ENCODE measurements at places on chromosomes 3 and 15.

DNA sequence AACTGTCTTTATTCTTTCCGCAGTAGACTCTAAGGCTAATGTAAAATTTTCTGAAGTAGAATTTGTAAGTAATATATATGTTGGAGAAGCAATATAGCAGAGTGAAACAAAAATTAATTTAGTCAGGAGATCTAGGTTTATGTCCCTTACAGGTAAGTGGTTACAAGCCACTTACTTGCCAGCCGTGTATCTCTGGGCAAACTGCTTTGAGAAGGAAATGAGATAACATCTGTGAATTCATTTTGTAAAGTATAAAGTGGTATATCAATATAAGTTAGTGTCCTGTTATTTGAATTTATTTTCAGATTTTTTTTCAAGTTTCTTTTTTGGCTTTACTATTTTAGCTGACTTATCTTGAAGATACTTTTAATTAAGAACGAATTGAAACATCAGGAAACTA, 5.5 kb downstream of the DAZL start:
- no peak for DNase-seq

- DNase-seq = no peak
These were observed 15.3 kb downstream of the SCG3 start for GRCh38 chr15:51696566-51696965.

DNA sequence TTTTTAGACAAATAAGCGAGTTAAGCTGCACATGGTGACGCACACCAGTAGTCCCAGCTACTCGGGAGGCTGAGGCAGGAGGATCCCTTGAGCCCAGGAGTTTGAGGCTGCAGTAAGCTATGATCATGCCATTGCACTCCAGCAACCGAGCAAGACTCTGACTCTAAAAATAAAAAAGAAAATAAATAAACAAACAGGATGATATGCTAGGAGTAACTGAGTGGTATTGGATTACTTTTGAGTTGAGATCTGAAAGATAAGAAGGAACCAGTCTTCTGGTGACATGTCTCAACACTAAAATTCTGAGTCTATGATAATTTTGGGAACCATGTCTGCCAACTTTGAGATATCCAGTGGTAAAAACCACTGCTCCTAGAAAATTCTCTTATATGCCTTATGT, 109.1 kb upstream of the SKOR1 start:
- no peak for DNase-seq

DNA sequence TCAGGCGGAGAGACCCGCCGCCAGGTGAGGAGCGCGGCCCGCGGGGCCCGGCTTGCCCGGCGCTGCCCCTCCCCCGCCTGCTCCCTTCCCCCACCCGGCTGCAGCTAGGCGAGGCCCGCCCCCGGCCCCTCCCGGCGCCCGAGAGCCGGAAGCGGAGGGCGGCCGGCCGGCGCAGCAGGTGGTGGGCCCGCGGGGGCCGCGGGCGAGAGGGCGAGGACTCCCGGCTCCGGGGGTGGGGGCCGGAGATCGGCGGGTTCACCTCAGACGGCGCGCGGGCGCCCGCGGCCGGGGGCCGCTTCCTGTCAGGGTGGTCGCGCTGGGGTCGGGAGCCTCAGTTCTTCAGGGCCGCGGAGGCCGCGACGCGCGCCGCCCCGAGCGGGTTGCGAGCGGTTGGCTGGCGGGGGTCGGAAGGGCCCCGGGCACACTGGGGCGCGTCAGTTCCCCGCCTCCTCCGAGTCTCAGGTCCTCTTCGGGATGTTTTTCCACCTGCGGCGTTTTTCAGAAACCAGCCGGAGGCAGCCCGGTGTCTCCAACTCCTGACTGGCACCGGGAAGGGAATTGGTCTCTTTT, 395 bp downstream of the ZFAND6 start:
- DNase-seq = peak; percentile 78

DNA sequence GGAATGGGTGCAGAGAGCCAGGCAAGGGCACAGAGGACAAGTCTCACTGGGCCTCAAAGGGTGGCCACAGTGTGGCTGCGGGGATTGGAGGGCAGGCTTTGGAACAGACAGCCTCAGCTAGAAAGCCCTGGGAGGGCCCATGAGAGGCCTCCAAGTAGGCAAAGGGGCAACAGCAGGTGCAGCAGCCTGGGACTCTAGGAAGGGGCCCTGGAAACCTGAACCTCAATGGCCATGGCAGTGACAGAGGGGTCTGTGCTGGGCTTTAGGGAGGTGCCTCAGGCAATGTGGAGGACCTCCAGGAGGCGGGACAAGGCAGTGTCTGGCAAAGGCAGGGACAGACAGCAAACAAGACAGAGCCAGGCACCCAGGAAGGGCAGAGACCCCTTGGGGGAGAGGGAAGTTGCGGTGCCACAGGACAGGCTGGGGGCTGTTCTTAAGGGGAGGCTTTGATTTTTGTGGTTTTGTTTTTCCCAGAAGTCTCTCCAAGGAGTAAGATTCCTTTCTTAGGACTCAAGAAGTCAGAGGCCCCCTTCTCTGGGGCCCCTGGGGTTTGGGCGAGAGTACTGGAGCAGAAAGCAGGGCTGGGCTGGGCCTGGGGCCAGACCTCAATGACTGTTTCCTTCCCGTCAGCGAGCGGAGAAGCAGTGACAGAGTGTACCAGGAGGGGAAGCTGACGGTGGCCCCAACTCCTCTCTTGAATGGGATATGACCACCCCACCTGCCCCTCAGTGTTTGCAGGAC, 9.7 kb downstream of the STOML1 start:
- no peak for DNase-seq

- no peak for DNase-seq
These were observed 14.9 kb downstream of the AMOTL2 start for GRCh38 chr3:134359121-134360010.

DNA sequence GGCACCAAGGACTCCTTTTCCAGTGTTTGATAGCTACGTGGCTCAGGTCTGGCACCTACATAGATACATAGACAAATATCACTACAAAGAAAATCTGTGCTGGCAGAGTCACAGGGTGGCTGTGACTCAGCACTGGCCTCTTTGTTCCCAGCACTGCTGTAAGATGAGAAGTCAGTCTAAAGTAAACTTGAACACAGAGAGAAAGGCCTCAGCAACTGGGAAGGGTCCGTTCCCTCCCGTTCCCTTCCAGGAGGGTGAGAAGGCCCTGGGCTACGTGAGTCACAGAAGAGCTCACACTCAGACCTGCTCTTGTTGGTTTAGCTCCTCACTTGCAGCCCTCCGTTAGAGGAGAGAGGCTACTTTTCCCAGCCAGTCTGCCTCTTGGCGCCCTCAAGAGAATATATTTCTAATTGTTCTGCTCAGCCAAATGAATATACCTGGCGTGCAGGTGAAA, 23.1 kb downstream of the ANXA2 start:
- no peak for DNase-seq

DNA sequence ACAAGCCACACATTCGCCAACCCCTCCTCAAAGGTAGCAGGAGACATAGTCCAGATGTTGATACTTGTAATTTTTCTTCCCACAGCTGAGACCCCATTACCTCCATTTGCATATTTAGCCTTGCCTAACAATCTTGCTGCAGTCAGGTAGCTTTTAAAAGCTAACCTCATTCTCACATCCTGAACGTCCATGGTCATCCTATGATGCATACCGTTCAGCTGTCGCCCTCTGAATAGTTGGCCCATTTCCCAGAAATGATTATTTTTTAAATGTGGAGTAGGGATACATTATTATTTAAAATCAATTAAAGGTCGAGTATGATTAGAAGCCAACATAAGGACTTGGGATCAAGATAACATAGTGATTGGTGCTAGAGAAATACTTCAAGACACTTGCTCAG, 165.0 kb downstream of the MEX3B start:
- no peak for DNase-seq

DNA sequence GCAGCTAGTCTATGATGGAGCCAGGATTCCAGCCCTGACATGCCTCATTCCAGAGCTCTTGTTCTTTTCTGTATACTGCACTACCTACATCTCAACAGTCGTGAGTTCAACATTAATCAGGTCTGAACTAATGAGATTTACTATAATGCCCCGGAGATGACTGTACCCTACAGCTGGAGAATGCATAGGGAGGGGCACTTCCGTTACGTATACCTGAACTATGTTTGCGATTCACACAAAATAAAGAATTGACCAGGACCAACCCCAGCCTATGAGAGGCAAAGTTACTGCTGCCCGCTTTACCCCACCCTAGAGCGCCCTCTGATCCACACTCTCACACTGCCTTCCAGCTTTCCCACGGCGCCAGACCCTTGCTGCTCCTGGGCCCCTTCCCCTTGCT, 97.0 kb downstream of the IGF2BP2 start:
- no peak for DNase-seq

Measured in stimulated activated CD4-positive, alpha-beta T cell treated with anti-CD3 and anti-CD28 coated beads, TNF-alpha, amount 100 ng/mL, for 4 hours (primary cell).